ENCODE measurements at places on chromosomes 7 and 10.

DNA sequence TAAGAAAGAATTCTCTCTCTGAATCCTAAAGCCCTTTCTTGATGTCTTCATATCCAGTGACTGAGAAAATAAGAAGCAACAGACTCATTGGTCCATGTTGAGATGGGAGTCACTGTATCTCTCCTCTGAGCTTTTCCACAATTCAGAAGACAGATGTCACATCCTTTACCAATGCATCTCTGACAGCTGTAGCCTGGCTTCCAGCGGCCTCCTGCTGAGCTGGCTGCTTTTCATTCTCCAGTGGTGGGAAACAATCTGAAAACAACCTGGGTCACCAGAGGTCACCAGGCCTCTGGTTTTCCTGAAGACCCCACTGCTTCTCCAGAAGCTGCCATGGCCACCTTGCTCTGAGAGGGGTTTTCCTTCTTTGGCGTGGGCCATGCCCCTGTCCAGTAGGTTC, 18.3 kb upstream of the RPA3 start:
- no peak for DNase-seq

GRCh38 chr7:141691961-141692360, 10.0 kb downstream of the DENND11 start:
- DNase-seq: no peak

GRCh38 chr7:143490717-143491306, 13.1 kb downstream of the TAS2R41 start:
- DNase-seq: no peak

DNA sequence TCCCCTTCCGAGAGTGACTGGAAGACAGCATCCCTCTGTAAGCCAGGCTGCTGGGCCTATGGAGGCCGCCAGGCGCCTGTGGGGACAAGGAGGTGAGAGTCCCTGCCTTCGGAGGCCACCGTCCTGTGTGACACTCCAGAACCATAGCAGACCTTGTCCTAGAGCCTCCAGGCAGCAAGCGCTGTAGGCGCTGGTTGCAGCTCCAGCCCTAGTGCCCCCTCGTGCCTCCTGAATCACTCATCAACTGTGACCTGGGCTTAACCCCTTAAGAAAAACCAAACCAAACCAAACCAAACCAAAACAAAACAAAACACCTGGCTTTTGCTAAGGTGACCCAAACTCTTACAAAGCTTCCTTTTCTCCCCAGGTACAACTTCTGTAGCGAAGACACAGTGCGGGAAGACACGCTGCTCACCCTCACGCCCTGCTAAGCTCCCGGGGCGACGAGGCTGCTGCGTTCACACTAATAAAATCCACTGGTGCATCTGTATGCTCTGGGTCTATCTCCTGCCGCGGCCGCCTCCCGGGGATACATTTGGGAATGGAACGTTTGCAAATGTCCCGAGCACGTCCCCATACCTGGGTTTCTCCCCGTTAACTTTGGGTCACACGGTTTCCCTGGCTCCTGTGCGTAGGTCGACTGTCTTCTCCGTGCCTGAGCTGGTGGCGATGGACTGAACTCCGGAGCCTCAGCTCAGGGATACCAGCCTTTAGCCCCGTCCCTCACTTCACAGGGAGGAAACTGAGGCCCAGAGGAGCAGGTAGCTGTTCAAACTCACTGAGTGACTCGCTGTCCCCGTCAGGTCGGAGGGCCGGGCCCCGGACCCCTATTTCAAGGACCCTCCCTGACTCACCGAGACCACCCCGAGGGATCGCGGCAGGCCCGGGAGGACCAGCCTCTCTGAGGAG, 11.8 kb upstream of the PNLIPRP2 start:
- no peak for DNase-seq
